ENCODE measurements at places on chromosomes 11 and 22.
A peak's percentile ranks its signal among the peaks of the same experiment; 100 is the strongest.

DNA sequence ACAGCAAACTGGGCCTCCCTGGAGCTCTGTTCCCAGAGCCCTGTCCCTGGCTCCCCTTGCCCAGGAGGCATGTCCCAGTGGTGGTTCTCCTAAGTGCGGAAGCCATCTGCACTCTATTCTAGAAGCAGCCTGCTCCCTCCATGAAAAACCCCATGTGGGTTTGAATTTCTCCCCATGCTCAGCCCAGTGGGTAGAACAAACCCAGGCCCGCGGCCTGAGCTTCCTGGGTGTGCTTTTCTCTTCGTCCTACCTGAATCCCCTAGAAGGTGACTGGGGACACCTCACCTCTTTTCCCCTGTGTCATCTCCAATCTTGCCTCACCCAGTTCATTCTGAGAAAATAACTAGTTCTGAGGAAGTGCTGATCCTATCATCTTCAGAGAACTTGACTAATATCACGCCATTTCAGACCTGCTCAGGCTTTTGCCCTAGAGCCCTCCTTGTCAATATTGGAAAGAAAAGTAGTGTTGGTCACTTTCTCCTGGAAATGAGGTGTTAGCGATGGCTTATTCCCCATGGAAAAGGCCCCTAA lies 15.9 kb downstream of the IL10RA start:
- no peak for DNase-seq

GRCh38 chr11:111697933-111698371 lies 68.2 kb downstream of the PPP2R1B start:
- no peak for DNase-seq

- DNase-seq, result no peak
These were observed 698 bp downstream of the SLC37A4 start for GRCh38 chr11:119030029-119030328.

- no peak for DNase-seq
These were observed 13.7 kb upstream of the HEPHL1 start for GRCh38 chr11:94007426-94007825.

DNA sequence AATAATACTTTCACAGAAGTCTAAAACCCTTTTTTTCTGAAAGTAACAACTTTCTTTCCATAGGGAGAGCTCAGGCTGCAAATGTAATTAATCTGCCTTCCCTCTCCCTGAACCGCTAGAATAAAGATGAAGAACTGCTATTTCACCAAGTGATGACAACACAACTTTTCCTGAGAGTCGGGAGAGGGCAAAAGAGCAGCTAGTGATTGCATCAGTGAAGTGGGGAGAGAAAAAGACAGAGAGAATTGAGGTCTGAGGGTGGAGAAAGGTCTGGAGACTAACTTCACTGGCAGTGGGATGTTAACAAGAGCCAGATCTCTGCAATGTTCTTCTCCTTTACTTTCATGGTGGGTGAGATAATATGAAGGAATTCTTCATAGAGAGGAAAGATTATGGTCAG lies 10.9 kb upstream of the MPEG1 start:
- no peak for DNase-seq

DNA sequence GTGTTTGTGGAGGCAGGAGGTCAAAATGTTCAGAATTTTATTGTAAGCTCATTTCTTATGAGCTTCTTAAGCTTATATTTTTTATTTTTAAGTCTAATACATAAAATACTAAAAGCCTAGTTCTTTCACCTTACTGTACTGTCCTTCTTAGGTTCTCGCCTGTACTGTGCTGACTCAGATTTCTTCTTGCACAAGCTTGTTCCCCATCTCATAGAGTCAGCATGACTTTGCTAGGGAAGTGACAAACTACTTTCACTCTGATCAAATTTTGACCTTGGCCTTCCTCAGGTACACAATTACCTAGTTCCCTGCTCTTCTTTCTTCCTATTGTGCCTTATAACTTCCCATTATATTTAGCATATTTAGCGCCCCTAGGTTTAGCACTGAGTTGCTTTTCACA lies 81.5 kb downstream of the STK33 start:
- no peak for DNase-seq

GRCh38 chr22:36228944-36229343 lies 10.4 kb downstream of the APOL2 start:
- no peak for DNase-seq

GRCh38 chr22:37401401-37402183 lies 25.7 kb downstream of the ELFN2 start:
- peak; percentile 60 for DNase-seq

DNA sequence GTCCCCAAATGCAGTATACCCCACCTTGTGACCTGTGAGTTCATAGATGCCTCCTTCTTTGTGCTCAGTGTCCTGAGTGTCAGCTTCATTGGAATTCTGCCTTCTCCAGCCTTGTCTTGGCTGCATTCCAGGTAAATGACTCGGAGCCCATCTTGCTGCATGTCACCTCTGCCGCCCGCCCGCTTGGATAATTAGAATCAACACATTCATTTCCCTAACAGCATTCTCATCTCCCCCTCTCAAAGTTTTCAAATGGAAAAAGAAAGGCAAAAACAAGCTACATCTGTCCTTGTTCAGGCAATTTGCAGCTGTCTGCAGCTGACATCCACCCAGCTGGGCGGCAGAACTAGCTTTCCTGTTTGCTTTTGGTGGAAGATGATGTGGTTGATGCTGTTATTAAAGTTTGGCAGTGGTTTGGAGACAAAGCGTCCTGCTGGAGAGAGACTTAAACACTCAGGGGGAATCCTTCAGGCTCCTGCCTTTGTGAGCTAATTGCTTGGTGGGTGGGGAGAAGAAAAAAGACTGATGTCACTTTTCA lies 198.8 kb upstream of the SEZ6L start:
- peak; percentile 46 for DNase-seq

DNA sequence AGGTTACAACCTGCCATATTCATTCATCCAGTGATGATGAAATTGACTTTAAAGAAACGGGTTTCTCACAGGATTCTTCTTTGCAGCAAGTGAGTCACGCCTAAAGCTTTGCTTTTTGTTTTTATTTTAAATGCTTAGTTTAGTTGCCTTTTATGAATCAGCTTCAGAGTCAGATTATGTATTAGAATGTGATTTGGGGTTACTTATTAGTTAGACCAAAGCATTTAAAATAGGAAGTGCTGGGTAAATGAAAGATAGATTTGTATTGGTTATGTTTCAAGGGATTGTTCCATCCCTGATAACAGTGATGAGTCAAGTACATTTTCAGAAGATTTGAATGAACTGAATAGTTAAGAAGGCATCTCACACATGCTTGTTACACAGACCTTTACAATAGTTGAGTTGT lies 101.3 kb upstream of the GAL start:
- no peak for DNase-seq

- DNase-seq, result peak; percentile 90
These were observed 38.5 kb upstream of the GLYATL1 start for GRCh38 chr11:58900479-58901420.

Data from femur (tissue), 1 donor.